Stimulated activated CD4-positive, alpha-beta T cell treated with anti-CD3 and anti-CD28 coated beads, Interleukin-2, amount 100 ng/mL, for 24 hours (primary cell): ENCODE measurements at places on chromosomes 7 and 10.
A peak's percentile ranks its signal among the peaks of the same experiment; 100 is the strongest.

DNA sequence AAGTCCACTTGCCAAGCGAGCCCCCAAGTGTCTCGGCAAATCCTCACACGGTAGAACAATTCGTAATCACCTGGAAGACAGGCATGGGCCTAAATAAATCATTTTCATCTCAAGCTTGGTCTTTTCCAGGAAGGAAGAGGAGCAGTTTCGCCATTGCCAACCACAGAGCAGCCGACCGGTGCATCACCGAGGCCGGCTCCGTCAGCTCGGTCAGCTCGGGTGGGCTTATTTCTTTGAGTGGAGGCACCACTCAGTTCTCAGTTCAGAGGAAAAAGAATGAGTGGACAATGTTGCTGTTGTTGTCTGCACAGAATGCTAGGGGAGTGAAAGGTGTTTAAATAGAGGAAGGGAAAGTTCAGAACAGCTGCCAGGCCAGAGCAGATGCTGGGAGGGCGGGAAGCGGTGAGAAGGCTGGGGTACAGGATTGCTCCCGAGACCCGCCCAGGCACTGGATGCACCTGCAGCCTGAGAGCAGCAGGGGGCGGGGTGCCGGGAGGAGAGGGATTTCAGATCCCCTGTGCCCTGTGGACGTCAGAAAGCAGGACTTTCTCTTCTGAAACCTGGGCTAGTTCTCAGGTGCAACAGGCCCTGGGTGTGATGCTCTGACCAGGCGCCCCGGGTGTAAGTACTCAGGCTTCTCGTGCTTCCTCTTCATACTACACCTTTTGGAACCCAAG lies 17.7 kb upstream of the IGFBP3 start:
- DNase-seq = no peak

- no peak for DNase-seq
These were observed 566.9 kb downstream of the PTPRN2 start for GRCh38 chr7:158020706-158021095.

GRCh38 chr10:97759158-97759887 lies 12.5 kb downstream of the SFRP5 start:
- DNase-seq = peak; percentile 59

DNA sequence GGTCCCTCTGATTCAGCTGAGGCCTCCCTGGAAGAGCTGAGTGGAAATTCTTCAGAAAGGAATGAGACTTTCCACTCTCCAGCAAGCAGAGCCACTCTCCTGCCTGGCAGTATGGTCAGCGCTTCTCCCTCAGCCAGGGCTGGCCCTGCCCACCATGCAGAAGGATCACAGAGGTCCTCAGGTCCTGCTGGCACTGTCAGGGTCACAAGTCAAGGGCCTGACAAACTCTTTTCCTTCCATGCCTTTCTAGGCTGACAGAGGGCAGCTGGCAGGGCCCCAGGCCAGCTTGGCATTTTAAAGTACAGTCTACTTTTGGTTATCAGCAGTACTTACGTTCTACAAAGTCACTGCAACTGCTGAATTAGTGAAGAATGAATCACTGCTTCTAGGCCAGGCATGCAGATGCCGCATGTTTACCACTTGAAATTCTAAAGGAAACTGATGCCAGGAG lies 119.3 kb upstream of the FRMD4A start:
- no peak for DNase-seq

DNA sequence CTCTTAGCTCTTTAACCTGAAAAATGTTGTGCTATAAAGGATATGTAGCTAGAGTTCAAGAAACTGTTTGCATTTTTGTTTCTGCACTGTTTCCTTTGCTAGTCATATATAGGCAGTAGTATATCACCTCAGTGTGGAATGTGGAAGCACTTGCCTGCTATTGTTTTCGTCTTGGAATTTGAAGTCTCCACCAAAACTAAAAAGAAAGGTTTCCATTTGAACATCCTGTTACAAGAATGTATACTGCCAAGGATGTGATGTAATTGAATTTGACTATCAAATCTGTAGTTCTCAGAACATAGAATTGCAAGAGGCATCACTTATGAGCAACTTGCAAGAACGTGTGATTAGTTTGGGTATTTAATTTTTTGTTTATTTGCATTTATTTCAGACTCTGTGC lies 51.1 kb upstream of the MEOX2 start:
- no peak for DNase-seq

- no peak for DNase-seq
These were observed 126.8 kb upstream of the ODAD2 start for GRCh38 chr10:28125701-28126100.

- DNase-seq = no peak
These were observed 138.3 kb downstream of the EGFR start for GRCh38 chr7:55156919-55157763.

- no peak for DNase-seq
These were observed 17.9 kb downstream of the PDK4 start for GRCh38 chr7:95578299-95578855.

GRCh38 chr7:88040694-88041093 lies 106.6 kb downstream of the ADAM22 start:
- DNase-seq = no peak

- peak; percentile 64 for DNase-seq
These were observed 6.3 kb downstream of the IFT22 start for GRCh38 chr7:101315336-101315735.

GRCh38 chr10:43235070-43235900 lies 31.6 kb downstream of the RASGEF1A start:
- no peak for DNase-seq

- no peak for DNase-seq
These were observed 2.9 kb downstream of the PKD2L1 start for GRCh38 chr10:100327007-100327717.

GRCh38 chr10:99775850-99776249 lies 6.6 kb upstream of the ABCC2 start:
- no peak for DNase-seq

GRCh38 chr7:22680482-22680911 lies 46.5 kb upstream of the IL6 start:
- DNase-seq = no peak

DNA sequence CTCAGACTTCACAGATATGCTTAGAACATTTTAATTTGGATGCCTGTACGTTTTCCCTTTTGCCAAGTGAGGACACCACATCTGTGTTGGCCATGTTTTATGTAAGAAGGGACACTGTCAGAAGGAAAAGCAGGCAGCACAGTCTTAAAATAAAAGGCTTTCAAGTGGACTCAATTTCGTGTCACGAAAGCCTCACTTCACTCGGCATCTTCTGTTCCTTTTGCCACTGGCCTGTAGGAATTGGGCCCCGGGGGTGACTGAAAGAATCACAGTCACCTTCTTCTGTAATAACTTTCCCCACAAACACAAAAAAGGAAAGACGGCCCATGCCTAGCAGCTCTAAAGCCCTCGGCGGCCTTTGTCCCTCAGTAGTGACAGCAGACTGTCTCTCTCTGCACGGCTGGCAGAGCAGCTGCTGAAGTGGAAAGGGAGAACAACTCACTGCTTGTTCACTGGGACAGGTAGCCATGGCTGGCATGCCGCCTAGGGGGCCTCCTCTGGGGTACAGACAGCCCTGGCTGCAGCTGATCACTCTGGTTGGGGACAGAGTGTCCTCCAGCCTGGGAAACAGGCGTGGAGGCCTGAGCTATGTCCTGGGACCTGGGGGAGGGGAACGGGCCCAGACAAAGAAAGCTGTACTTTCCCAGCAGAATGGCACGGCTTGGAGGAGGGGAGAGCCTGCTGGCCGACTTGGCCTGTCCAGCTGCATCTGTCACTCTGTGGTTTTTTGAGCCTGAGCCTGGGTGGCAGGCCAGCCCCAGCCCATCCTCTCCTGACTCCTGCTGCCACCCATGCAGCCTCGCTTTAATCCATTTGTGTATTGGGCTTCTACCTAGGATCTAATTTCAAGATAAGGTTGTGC lies 4.4 kb downstream of the RASSF4 start:
- DNase-seq = no peak

DNA sequence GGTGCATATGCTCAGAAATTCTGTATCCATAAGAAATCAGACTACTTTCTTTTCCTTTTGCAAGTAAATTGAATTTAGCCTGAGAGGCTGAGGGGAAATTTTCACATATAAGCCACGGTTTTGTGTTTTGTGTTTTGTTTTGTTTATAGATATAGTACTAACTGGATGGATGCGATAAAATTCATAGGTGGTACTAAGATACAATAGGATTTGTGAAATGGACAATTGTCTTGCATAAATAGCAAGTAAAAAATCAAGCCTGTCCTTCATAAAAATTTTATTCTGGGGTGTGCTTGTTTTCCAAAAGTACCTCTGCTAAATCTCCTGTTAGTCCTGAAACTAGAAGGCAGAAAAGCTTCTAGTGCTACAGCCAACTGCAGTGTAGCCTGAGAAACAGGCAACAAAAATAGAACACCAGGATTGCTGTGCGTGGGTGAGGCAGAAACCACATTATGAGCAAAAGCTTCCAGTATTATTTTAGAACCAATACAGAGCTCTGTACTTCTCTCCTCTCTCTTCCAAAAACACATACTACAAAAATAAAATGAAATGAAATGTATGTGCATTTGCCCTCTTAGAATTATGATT lies 634 bp upstream of the HDAC9 start:
- DNase-seq = no peak

DNA sequence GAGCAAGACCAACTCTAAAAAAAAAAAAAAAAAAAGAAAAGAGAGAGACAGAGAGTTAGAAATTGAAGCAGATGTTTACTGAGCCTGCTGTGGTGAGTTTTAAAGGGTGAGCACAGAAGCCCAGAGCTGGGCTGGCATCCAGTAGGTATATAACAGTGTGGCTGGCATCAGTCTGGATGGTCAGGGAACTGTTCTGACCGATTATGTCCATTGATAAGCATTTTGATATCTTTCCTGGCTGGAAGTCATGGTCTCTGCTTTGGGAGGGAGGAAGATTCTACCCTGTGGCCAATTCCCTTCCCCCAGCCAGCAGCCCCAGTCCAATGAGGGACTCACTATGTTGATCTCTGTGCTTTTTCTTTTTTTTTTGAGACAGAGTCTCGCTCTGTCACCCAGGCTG lies 65.2 kb upstream of the PODXL start:
- no peak for DNase-seq

DNA sequence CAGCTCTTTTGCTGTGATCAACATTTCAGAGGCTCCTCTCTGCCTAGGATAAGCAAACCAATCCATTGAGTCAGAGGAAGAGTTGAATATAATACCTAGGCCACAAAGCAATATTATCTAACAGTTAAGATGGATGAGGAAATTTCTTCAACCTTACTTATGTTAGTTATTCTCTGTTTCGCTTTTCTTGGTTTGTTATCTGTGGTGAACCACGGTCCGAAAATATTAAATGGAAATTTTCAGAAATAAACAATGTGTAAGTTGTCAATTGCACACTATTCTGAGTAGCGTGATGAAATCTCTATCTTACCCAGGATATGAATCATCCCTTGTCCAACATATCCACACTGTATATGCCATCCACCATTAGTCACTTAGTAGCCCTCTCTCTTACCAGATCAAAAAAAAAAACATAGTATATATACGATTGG lies 1.5 kb upstream of the HTR7 start:
- DNase-seq = no peak

DNA sequence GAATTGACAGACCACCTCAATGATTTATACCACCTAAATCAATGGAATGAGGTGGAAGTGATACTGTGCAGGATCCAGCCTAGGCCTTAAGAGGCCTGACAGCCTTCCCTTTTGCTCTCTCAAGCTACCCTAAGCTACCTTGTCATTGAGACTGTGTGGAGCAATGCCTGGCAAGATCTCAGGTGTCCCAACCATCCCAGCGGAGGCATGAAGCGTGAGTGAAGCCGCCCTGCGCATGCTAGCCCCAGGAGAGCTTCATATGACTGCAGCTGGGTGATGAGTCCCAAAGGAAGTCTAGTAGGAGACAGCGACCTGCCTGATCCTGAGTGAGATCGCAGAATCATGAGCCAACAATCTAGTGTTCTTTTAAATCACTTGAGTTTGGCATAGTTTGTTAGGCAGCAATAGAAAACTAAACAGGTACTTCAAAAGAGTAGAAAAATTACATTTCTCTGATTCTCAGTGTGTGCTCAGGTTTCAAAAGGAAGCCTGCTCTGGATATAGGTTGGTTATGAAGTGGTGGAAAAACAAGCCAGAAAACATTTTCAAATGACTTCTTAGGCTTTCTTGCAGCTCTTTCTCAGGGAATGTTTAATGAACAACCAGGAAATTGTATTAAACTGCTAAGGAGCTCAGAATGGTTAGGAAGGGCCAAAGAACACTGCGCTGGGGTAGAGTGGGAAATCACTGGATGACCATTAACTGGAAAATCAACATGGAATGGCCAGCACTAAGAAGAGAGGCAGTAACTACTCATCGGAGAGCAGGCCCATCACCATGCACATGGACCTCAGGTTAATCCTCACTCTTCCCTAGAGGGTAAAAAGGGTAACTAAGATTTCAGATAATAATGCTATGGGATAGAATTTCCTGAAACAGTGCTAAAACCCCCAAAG lies 535.2 kb downstream of the PHTF2 start:
- no peak for DNase-seq

- no peak for DNase-seq
These were observed 43.7 kb downstream of the ASZ1 start for GRCh38 chr7:117383483-117384189.
